ENCODE measurements at places on chromosomes 7 and 10.

- DNase-seq = no peak
Measured at GRCh38 chr10:113089551-113089950, 139.5 kb downstream of the TCF7L2 start.

GRCh38 chr10:24850727-24851296 lies 101.6 kb downstream of the PRTFDC1 start:
- no peak for DNase-seq

GRCh38 chr10:101066896-101067355 lies 5.1 kb downstream of the KAZALD1 start:
- DNase-seq = no peak

DNA sequence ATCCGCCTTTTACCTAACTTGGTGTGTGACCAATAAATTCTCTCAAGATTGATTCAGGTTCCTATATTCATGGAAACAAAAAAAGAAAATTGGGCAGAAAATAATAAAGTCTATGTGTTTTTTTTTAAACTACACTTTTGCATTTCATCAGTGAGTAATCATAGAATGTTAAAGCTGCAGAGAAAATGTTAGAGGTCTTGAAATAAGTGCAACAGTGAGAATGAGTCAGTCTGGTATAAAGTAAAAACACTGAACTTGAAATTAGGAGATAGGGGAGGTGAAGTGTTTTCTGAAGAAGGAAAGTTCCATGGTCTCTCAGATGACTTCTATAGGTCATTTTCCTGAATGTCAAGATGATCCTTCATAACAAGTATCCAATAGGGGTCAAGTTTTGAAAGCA lies 202.6 kb upstream of the NRP1 start:
- no peak for DNase-seq

GRCh38 chr7:683526-684205 lies 42.8 kb upstream of the DNAAF5 start:
- no peak for DNase-seq

- DNase-seq = no peak
Measured at GRCh38 chr10:129655679-129656031, 188.6 kb downstream of the MGMT start.

All from activated T-cell treated with anti-CD3 and anti-CD28 coated beads for 4 hours (primary cell).